ENCODE measurements at places on chromosomes 6 and 20.

DNA sequence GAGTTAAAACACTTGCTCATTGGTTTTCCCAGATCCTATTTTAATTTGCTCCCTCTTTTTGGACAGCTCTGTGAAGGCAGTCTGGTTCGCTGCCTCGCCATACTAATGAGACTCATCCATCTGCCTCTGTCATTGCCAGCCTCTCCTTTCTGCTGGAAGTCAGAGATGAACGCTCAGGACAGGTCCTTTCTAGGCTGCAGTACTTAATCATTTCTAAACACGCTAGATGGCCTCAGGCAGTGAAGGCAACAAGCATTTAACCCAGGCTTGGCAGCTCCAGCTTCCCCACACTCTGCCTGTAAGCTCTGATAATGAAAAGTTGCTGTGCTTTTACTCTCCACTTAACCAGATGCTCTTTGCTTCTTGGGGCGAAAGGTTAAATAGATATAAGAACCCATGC lies 286.7 kb upstream of the POU3F2 start:
- DNase-seq, result no peak

DNA sequence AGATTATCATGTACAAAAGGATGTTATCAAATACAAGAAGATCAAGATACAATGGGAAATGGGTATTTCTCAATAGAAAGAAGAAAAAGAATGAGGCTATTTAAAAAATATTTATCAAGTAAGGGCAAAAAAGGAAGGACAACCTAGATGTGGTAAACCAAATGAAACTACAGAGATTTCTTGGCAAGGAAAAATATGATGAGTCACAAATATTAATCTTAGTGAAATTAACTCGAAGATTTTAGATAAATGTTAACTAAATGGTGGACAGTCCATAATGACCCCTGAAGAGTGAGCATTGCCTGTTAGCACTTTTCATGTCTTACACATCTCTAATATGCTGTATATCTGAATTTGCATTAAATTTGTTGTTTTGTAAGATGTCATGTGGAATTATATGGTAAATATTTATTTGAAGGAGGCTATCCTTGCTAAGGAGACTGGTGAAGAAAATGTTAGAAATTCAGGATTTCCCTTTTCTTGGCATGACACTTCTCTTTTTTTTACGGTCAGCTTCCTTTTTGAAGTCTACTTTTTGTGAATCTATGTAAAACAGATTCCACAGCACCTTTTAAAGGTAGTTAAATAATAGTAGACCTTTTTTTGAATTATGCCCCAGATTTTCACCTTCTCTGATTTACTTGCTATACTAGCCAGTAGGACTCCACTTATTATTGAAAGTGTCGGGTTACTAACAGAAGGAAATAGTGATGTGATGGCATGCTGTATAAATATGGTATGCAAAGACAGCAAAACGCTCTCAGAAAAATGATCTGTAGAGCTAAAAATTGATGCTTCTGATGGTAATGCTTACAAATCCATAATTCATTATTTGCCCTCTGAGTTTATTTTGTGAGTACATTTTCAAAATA lies 120.5 kb downstream of the HIVEP1 start:
- no peak for DNase-seq

DNA sequence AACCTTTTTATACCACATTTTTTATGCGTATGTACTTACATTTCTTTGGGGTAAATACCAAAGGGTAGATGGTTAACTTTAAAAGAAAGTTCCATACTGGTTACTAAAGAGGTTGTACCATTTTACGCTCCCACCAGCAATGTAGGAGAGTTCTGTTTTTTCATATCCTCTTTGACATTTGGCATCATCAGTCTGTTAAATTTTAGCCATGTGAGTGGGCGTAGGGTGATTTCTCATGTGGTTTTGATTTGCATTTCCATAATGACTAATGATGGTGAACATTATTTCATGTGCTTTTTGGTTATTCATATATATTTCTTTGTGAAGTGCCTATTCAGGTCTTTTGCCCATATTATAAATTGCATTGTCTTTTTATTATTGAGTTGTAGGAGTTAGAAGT lies 194.2 kb downstream of the PRL start:
- peak; percentile 27 for DNase-seq

DNA sequence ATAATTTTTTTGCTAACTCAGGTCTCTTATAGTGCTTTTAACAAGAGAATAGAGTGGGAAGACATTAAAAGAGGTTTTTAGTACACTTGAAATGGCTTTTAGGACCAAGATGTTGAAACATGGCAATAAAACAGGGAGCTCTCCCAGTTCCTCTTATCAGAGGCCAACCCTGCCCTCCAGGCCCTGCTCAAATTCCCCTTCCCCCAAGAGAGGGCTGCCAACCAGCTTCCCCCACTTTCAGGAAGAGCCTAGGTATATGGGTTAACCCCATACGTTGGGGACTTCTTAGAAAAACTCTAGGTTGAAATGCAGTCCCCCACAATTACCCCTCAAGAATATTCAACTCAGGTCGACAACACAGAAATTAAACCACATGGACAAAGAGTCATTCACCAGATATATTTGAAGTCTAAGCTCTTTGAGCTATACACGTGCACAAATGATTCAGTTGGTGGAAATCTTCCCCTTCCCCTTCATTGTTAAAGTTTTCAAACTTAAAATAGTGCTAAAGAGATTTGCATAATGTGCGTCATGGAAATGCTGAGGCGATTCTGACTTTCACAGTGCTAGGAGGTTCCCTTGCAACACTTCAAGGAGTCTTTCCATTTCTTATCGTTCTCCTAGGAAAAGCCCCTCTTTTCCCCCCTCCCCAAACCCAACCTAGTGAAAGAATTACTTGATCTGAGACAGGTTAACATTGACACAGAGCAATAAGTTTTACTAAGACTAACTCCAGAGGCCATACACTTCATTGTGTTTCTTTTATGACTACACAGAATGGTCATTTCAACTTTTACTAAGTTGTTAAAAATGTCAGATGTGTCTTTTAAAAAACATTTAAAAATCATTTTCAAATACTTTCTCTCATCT lies 49.8 kb upstream of the ENPP5 start:
- peak; percentile 25 for DNase-seq

- no peak for DNase-seq
These were observed 50.9 kb downstream of the RIOK1 start for GRCh38 chr6:7440476-7440875.

DNA sequence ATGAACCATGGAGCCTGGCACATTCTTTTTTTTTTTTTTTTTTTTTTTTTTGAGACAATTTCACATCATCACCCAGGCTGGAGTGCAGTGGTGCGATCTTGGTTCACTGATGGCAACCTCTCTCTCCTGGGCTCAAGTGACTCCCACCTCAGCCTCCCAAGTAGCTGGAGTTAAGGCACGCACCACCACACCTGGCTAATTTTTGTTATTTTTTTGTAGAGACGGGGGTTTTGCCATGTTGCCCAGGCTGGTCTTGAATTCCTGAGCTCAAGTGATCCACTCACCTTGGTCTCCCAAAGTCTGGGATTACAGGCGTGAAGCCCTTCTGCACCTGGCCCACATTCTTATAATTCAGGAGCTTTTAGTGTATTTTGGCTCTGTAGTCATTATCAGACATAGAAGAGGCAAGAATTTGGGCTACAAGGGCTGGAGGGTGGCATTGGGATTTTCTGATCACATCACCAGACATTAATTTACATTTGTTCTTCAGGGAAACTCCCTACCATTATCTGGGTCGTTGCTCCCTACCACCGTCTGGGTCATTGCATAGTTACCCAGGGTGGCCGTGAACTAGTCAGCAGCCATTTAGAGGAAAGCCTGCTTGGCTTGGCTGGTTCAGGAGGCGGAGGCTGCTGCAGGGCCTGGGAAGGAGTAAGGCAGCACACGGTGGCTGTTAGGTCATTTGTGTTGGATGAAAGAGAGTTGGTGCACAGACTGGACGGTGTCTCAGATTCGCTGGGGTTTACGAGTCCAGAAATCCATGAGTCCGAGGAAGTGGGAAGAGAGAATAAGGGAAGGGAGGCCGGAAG lies 17.6 kb downstream of the ARID1B start:
- peak; percentile 21 for DNase-seq

Measured in naive B cell (primary cell).